Endothelial cell (in vitro differentiated cells): ENCODE measurements at places on chromosomes 4 and X.

DNA sequence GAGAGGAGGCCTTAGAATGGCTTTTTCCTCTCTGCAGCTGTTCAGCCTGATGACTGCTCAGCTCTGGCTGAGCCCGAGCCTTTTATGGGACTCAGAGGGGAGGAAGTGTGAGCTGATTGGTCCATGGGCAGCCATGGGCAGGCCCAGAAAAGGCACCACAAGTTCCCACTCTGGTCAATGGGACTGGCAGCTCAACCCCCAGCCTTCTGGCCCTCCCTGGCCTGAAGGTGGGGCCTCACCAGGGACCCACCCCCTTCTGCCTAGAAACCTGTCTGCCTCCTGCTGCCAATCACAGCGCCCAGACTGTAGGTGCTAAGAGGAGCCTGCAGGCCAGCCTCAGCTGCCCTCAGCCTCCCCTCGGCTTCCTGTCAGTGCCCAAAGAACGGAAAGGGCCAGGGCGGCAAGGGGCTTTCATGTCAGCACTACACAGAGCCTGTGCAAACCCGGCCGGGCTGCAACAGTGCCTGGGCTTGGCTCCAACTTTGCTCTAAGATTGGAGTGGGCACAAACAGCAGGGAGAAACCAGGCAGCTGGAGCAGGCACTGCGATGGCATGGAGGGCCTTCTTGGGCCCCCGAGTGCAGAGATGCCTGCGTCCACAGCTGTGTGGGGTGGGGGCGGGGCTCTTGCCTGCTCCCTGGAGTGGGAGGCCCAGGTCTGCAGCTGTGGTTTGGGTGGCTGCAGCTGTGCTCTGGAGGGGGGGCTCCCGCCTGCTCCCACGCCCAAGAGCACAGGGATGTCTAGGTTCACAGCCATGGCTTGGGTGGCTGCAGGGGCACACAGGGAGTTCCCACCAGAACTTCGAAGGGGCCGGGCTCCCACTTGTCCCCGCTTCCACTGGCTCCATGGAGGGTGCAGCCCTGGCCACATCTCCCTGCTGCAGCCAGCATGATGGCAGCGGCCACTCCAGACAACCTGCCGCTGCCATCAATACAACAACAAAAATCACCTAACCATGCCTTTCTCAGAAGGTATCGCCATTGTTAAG, 92.6 kb downstream of the NXF2 start:
- H3K36me3 ChIP-seq, result no peaks in the 10 kb centered on the region
- H3K4me3 ChIP-seq, result no peak overlapping the region
- no peaks in the 10 kb centered on the region for H3K27me3 ChIP-seq
- no peak overlapping the region for H3K27ac ChIP-seq
- DNase-seq, result no peak
- peaks cover 3% of the 10 kb centered on the region for H3K4me1 ChIP-seq

- no peak overlapping the region for H3K27ac ChIP-seq
- H3K27me3 ChIP-seq, result peaks cover 2% of the 10 kb centered on the region
- no peak for DNase-seq
- H3K4me3 ChIP-seq, result no peak overlapping the region
These were observed 568.2 kb downstream of the CCSER1 start for GRCh38 chr4:90695411-90695810.

DNA sequence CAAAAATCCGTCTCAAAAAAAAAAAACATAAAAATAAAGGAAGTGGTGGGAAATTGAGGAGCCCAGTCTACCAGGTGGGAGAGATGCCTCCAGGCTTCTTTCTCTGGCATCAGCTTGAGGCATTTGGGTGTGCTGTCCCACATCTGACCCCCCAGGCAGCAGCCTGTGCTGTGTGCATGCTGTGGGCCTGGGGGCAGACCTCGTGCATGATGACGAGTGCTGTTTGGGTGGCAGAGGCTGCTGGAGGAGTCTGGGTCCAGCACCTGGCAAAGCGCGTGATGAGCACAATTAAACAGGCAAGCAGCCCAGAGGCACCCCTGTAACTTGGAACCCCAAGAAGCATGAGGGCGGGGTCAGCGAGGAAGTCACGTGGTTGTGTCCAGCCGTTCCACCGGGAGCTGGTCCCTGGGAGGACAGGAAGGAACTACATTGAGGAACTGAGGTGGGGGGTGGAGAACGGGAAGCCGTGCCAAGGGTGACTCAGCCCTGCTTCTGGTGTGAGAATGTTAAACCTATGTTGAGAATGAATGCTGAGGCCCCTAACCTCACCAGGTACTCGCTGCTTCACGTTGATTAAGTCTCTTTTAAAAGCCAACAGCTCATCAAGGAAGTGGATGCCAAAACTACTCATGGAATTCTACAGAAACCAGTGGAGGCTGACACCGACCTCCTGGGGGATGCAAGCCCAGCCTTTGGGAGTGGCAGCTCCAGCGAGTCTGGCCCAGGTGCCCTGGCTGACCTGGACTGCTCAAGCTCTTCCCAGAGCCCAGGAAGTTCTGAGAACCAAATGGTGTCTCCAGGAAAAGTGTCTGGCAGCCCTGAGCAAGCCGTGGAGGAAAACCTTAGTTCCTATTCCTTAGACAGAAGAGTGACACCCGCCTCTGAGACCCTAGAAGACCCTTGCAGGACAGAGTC, 6.1 kb downstream of the TACC3 start:
- H3K27ac ChIP-seq, result peak overlapping the region; percentile 93
- H3K4me1 ChIP-seq, result peaks cover 32% of the 10 kb centered on the region
- H3K4me3 ChIP-seq, result peak overlapping the region; percentile 71
- H3K36me3 ChIP-seq, result peaks cover 4% of the 10 kb centered on the region

- H3K36me3 ChIP-seq, result peaks cover 28% of the 10 kb centered on the region
- H3K4me1 ChIP-seq, result no peaks in the 10 kb centered on the region
- no peaks in the 10 kb centered on the region for H3K27me3 ChIP-seq
These were observed 12.9 kb downstream of the LETM1 start for GRCh38 chr4:1842993-1843448.

DNA sequence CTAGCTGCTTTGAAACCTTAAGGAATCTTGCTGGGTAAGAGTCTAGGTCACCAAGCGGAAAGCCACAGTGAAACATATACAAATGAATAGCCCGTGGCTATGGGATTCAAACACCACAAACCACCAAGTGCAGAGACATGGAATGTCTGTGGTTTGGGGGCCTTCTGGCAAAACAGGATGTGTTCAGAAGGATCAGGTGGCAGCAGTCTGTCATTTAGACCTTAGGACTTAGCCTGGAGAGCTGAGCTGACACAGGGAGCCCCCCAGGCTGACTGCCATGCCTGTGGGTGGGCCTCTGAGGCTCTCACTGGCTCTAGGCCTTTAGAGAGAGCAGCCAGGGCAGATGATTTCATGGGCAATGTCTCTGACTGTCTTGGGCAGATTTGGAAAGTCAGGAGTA, 225.6 kb downstream of the FBXW7 start:
- DNase-seq, result no peak
- H3K4me1 ChIP-seq, result peaks cover 11% of the 10 kb centered on the region
- H3K36me3 ChIP-seq, result no peaks in the 10 kb centered on the region
- H3K4me3 ChIP-seq, result no peak overlapping the region
- H3K27ac ChIP-seq, result no peak overlapping the region

DNA sequence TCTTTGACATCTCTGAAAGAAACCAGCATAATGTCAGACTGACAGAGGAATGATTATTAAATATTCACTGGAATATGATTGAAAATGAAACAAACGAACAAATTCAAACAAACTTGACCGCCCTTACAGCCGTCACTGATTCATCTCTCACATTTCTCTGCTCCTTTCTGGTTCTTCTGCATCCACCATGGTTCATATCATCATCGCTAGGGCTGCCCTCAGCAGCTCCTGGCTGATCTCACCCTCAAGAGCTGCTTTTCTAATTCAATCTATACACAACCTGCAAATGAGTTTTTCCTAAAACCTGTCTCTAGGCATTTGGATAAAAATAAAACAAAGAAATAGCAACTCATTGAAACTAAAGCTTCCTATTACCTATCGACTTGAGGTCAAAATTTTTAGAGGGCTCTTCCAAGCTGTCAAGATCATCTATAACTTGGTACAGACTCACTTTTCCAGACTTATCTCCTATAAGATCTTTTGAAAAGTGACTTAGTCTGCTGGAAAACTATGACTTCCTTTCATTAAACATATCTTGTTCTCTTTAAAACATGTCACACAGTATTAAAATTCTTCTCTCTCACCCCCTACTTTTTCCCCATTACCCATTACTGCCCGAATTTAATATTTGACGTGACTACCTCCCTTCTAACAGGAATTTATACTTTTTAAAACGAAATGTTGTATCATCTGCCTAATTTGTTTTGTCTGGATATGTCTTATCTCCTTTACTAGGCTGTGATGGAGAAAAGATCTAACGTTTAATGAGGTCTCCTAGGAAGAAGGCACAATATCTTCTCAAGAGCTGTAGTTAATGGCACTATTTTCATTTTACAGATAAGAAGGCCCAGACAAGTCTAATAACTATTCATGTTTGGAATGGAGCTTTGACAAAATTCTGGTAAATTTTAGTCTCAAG, 71.0 kb upstream of the UNC5C start:
- H3K27me3 ChIP-seq, result no peaks in the 10 kb centered on the region
- H3K4me1 ChIP-seq, result no peaks in the 10 kb centered on the region
- DNase-seq, result no peak
- H3K36me3 ChIP-seq, result no peaks in the 10 kb centered on the region
- H3K4me3 ChIP-seq, result no peak overlapping the region
- no peak overlapping the region for H3K27ac ChIP-seq

DNA sequence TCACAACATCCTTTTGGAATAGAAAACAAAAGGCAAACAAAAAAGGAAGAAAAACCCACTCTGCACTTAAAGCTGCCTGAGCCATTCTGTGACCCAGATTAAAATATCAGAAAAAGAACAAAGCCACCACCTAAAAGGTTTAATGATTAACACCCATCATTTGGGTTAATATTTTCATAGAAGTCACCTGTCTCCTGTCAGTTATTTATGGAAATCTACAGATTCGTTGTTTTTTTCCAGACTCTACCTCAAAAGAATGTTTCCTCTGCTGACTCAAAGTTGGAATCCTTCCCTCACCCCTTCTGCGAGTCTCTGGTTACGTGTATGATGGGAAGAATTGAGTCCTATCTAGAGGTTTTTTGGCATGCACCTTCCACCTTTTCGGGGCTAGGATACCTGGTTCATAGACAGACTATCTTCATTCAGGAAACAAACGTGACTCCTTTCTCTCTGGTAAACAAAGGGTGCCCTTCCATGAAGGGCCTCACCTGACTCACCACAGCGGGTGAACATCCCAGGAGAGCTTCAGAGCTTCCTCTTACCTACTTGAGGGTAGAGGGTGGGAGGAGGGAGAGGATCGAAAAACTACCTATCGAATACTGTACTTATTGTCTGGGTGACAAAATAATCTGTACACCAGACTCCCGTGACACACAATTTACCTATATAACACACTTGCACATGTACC, 19.6 kb upstream of the CA5B start:
- H3K27ac ChIP-seq, result peak overlapping the region; percentile 67
- peaks cover 7% of the 10 kb centered on the region for H3K4me1 ChIP-seq
- no peak for DNase-seq

DNA sequence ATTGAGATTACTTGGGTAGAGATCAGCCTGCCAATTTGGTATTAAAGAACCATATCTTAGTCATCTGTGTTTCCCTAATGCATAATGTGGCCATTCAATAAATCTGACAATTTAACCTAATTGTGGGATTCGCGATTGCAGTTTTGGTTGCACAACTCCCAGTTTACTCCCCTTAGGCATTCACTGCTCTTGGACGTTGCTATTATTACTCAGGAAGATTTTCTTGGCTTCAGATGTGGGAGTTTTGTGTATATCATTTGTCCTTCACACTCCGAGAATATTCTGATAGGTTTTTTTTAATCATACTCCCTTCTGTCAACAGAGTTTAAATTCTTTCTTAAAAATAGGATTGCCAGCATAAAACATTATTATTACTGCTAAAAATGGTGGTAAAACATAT, 22.0 kb upstream of the TRPC3 start:
- no peaks in the 10 kb centered on the region for H3K27me3 ChIP-seq
- no peak for DNase-seq
- H3K36me3 ChIP-seq, result no peaks in the 10 kb centered on the region
- no peak overlapping the region for H3K27ac ChIP-seq

DNA sequence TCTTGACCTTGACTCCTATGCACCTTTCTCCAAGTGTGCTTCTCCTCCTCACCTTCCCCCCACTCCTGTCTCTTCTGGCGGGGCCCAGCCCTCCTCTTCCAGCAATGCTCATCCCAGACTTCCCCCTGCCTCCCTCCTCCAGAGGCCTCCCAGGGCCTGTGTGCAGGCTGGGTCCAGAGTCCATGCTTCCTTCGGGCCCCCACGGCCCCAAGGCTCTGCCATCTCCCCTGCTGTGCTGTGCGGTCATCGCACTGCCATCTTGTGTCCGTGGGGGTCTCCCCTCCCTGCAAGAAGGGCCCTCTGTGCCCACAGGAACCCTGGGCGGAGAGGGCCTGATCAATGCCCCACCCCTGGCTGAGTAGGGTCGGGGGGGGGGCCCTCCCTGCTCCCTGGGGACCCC, 27.3 kb downstream of the ATP2B3 start:
- peaks cover 4% of the 10 kb centered on the region for H3K27me3 ChIP-seq
- no peaks in the 10 kb centered on the region for H3K36me3 ChIP-seq
- no peak overlapping the region for H3K4me3 ChIP-seq
- H3K27ac ChIP-seq, result no peak overlapping the region
- DNase-seq, result no peak
- no peaks in the 10 kb centered on the region for H3K4me1 ChIP-seq

DNA sequence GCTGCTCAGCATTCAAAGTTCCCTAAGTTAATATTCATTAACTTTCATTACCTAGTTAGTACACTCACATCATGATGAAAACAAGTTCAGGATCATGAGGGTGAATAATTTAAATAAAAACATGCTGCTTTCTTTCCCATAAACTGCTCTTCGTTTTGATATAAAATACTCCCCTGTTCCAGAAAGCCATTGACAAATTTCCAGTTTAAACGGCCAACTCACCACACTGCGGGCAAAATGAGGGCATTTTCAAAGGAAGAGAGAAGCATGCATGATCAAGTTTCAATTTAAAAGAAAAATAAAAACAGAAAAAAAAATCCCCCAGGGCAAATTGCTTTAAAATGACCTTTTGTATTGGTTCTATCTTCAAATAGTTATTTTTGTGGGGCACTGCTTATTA, 69.6 kb downstream of the EPHA5 start:
- H3K4me1 ChIP-seq, result no peaks in the 10 kb centered on the region
- H3K36me3 ChIP-seq, result no peaks in the 10 kb centered on the region
- H3K27ac ChIP-seq, result no peak overlapping the region
- DNase-seq, result no peak

GRCh38 chr4:138409670-138410069, 167.5 kb upstream of the SLC7A11 start:
- H3K4me3 ChIP-seq, result no peak overlapping the region
- no peaks in the 10 kb centered on the region for H3K36me3 ChIP-seq
- no peaks in the 10 kb centered on the region for H3K27me3 ChIP-seq
- DNase-seq, result no peak
- no peak overlapping the region for H3K27ac ChIP-seq

- no peak for DNase-seq
- H3K4me3 ChIP-seq, result no peak overlapping the region
- no peaks in the 10 kb centered on the region for H3K36me3 ChIP-seq
- H3K27ac ChIP-seq, result no peak overlapping the region
- peaks cover 16% of the 10 kb centered on the region for H3K4me1 ChIP-seq
These were observed 426.1 kb downstream of the MID1IP1 start for GRCh38 chrX:39227371-39227770.
